ENCODE measurements at places on chromosomes 7 and 10. TPM values are rescaled to one million over a fixed set of nuclear protein-coding genes. Genes with fewer than 3 reads are reported as not detected.

HKDC1 gene
- polyA plus RNA-seq: 15.3 TPM

LRRD1 gene
- 0.75 TPM for polyA plus RNA-seq

FXYD4 gene
- not detected for polyA plus RNA-seq

STYXL1 gene
- polyA plus RNA-seq: 47.5 TPM

C10orf62 gene
- polyA plus RNA-seq: 1.1 TPM

TRIM74 gene
- 2.0 TPM for polyA plus RNA-seq

DNA sequence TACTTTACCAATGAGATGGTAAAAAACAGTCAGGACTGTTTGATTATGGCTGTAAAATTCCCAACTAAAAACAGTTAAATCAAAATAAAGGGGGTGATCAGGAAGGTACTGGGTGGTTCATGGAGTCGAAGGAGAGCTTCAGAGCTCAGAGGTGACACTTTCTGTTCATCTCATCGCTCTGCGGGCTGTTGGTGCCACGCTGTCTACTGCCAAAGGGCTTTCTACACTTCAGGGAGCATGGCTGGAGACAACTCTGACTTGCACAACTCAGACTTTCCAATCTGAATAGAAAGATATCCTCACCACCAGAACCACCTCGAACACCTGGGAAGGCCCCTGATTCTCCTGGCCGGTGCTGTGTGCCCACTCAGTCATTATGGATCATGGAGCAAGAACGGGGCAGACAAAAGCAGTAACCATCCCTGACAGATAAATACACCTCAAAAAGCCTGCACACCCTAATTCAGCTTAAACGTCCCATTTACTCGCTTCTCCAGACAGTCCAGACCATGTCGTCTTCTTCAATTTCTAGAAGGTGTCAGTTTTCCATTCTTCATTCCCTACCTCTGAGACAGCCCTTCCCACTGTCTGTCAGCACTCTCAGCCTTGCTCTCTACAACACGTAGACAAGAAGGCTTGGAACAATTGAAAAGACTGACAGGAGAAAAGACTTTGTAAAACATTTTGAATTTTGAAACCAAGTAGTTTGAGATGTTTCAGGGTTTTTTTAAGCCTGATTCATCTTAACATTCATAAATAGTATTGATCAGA, 348.7 kb upstream of the NFE2L3 start:
- DNase-seq: no peak

- DNase-seq: no peak
Measured at GRCh38 chr10:103836273-103836672, 19.1 kb downstream of the SH3PXD2A start.

DNA sequence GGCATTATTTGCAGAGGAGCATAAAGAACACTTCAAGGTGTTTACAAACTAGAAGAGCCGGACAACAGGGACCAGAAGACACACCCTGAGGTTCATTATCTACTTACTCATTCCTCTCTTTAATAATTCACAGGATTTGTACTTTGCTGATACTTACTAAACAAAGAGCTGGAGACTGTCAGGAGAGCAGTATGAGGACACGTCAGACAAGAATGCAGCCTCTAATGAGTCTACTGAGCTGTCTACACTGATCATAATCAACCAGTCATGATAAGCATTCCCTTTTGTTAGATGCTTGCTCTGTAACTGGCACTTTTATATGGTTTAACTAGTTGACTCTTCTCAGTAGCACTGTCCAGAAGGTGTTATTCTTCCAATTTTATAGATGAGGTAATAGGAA, 243.3 kb upstream of the CDC14C start:
- DNase-seq: no peak

- peak; percentile 13 for DNase-seq
Measured at GRCh38 chr10:105252911-105253310, 611.8 kb downstream of the SORCS3 start.

- DNase-seq: no peak
Measured at GRCh38 chr10:103850572-103850895, 4.8 kb downstream of the SH3PXD2A start.

DNA sequence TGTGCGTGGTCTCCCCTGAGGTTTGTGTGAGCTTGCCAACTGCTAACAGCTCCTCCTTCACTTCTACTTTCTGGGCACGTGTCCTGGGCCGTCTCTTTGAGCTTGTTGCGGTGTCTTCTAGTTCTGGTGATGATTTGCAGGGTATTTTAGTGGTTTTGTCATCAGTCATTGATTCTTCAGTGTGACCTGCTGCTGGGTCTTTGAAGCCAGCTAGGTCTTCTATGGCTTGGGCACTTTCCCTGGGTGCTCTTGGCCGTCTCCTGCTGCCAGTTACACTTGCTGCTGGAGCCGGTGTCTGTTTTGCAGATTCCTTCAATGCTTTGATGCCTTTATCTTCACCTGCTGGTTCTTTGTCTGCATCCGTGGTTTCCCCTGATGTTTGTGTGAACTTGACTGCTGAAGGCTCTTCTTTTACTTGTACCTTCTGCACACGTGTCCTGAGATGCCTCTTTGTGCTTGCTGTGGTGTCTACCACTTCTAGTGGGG, 23.0 kb downstream of the MKI67 start:
- DNase-seq: no peak

DNA sequence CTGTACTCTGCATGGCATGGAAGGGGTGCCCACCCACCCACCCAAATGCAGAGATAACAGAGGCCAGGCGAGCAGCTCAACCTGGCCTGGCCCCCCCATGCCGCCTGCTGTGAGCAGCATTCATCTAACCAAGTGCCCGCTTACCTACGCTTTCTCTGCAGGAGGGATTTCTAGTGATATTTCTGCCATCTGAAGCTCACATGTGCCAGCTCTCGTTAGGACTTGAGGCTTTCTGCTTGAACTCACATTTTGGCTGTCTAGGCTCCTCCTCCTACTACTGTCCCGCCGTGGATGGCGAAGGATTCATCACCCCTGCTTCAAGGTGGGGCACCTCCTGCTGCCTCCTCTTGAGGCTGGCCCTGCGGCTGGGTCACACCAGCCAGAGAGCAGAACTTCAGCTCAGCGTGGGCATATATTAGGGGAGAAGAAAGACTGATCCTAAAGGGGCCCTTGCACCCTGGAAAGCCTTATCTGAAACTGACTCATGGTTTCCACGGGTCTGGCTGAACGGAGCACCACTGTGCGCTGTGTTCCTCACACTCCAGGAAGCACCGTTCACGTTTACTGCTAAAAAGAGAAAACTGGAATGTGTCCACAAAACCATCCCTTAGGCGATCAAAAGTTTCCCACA, 45.5 kb downstream of the CTBP2 start:
- DNase-seq: no peak

GRCh38 chr10:30013757-30014156, 45.6 kb downstream of the JCAD start:
- no peak for DNase-seq

GRCh38 chr10:95688648-95689047, 5.1 kb downstream of the TCTN3 start:
- DNase-seq: no peak

GRCh38 chr7:39260279-39260844, 282.7 kb downstream of the POU6F2 start:
- no peak for DNase-seq

GRCh38 chr10:92834331-92834730, 14.0 kb upstream of the EXOC6 start:
- DNase-seq: no peak

DNA sequence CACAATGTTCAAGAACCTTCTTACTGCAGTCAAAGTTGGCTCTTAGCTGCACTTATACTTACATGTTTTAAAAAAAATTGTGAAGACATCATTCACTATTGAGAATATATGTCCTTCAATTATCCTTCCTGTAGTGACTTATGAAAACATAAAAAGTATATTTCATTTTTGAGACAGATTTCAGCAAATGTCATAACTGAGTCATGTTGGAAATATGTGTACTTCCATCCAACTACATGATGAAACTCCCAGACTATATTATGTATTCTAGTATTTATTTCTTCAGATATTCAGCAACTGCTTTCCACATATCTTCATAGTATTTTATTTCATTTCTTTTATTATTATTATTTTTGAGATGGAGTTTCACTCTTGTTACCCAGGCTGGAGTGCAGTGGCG, 160.2 kb downstream of the ARHGAP12 start:
- DNase-seq: no peak
